ENCODE measurements at places on chromosomes 4 and X. TPM values are rescaled to one million over a fixed set of nuclear protein-coding genes. Genes with fewer than 3 reads are reported as not detected.

DNA sequence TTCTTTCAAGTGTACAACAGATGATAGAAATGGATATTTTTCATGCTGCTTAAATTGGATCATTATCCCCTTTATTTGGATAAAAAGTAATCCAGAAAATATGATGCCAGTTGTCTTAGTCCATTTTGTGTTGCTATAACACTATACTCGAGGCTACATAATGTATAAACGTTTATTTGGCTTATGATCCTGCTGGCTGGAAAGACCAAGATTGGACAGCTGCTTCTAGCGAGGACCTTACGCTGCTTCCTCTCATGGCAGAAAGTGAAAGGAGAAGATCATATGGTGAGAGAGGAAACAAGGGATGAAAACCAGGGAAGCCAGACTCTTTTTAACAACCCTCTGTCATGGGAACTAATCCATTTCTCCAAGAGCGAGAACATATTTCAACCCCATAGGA, 102.7 kb downstream of the TRAM1L1 start:
- no peak for DNase-seq

The CLTRN gene
- total RNA-seq = 1.2 TPM

GRCh38 chrX:38806875-38807621, 5.8 kb downstream of the MID1IP1 start:
- DNase-seq = no peak

The RBM46 gene
- total RNA-seq = not detected

The FGF2 gene
- 14.4 TPM for total RNA-seq

DNA sequence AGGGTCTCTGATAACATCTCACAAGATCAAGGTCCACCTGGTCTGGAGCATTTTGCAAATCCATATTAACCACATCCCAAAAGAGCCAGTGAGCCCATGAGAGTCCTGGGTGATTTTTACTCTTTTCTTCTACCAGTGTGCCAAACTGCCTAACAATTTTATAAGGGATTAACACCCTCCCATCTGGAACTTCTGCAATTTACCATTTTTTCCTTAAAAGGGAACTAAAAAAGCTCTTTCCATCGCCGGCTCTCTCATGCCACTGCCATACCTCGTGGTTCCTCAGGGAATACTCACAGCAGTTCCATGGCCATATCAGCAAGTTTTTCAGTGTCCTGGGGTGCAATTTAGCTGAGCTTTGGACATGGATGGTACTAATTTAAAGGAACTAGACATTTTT, 55.7 kb downstream of the SEPSECS start:
- DNase-seq = no peak

Measured in heart left ventricle (tissue), 16 donors.